Breast epithelium (tissue), 4 donors: ENCODE measurements at places on chromosomes 5 and 9. TPM values are rescaled to one million over a fixed set of nuclear protein-coding genes. Genes with fewer than 3 reads are reported as not detected.

DNA sequence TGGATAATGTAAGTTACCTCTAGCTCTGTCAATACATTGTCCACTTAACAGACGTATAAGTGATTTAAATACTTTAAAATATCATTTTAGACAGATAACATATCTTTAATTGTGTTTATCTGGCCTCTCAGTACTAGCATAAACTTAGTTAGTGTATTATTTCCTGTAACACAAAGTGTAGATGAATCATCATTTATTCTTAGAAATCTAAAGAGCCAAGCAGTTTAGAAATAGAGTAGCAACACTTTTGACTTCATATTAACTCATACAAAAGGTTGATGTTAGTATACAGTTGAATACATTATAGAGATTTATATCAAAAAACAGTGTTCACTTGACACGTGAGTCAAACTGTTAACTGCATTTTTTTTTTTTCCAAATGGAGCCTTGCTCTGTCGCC lies 18.0 kb downstream of the NCBP1 start:
- no peak for DNase-seq

The FOXD4L3 gene
- not detected for total RNA-seq

DNA sequence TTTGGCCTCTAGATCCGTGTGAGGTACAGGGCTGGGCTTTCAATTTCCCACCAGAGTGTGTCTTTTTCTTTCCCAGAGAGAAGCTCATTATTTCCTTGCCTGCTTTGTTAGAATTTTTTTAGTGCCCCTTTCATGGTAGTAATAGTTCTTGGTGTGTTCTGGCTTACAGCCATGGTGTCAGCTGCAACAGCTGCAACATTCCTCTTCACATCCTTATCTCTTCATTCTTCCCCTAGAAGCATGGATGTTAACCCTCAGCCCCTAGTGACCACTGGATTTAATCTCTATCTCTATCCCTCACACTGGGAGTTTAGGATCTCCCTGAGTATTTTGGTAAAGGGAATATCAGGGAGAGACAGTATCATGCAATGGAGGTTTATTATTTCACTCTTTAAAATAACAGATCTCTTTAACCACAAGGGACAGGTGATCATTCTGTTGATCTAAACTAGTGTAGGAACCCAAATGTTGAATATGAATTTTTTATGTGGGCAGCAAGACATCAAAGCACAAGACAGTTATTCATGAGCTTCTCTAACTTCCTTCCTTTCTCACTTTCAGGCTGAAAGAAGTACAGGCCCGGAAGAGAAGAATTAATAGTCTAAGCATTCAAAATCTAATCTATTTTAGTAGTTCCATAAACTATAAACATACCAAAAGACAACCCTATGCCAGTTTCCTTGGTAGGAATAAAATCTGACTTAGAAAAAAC lies 160.2 kb downstream of the FAM170A start:
- no peak for DNase-seq

The NUTM2G gene
- total RNA-seq, result not detected

DNA sequence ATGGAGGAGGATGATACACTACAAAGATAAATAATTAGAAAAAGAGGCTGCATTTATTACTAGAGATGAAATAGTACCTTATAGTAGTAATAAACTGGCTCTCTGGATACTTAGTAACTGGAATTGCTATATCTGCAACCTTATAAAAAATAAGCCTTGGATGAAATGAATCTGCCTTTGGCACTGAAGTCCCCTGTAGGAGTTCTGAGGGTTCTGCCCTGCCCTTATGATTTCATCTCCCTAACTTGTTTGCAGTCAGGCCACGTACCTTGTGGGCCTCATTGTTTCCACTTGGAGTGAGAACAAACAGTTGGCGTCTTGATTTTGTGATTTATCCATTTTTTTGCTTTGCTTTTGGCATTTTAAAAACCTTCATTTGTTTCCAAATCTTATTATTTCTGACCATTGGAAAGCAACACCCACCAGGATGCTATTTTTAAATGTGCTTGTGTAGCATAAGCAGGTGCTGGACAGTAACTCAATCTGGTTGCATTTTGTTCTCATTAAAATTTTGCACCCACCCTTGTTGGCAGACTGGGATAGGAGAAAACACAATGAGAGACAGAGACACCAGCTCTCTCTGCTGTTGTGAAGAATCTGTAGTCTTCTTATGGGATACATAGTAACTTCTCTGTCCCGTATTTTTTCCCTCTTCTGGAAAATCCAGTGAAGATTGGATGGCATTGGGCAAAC lies 518.9 kb upstream of the SGCD start:
- no peak for DNase-seq

DNA sequence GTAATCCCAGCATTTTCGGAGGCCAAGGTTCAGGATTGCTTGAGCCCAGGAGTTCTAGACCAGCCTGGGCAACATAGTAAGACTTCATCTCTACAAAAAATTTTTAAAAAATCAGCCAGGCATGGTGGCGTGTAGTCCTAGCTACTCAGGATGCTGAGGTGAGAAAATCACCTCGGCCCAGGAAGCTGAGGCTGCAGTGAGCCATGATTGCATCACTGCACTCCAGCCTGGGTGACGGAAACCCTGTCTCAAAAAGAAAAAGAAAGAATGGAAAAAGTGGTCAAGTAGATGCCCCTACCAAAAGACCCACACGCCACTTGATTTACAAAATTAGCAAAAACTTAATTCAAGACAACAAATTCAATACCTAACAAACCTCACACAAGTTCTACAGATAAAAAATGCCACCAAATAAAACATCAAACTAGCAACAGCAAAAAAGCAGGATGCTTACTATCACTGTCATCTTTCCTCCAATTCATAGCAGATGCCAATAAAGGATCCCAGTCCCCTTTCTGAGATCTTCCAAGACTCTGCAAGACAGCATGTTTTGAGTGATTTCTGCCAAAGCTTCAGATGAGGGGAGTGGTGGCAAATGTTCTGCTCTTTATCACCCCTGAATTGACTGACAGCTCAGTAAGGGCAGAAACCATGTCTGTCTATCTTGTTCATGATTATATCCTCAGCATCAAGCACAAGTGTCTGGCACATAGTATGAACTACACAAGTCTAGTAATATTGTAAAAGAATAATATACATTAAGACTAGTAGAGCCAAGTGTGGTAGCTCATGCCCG lies 34.2 kb upstream of the TESK1 start:
- DNase-seq, result no peak

DNA sequence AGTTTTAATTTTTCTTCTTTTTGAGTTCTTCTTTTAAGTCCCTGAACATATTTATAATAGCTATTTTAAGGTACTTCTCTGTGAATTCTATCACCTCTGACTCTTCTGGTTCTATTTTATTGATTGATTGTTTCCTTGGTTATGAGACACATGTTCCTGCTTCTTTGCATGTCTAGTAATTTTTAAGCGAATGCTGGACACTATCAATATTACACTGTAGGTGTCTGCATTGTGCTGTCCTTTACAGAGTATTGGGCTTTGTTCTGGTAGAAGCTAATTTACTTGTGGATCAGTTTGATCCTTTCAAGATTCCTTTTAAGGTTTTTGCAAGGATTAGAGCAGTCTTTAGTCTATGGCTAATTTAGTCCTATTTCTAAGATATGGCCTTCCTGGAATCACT lies 195.7 kb downstream of the GAPVD1 start:
- no peak for DNase-seq

DNA sequence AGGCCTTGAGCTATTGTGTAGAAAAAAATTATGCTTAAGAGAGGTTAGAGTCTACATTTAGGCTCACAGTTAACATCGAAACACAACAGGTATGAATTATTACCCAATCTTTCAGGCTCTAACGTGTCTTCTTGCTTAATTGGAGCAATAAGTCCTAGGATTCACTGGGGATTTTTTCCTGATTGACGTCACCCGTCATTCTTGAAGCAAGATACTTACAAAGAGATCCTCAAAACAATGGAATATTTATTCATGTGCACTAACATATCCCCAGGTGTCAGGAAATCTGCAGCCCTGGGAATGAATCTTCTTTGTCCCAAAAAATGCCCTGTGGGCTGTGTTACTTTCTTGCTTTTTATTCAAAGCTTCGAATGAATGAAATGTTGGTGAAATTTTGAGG lies 413.5 kb downstream of the NFIB start:
- DNase-seq, result no peak

DNA sequence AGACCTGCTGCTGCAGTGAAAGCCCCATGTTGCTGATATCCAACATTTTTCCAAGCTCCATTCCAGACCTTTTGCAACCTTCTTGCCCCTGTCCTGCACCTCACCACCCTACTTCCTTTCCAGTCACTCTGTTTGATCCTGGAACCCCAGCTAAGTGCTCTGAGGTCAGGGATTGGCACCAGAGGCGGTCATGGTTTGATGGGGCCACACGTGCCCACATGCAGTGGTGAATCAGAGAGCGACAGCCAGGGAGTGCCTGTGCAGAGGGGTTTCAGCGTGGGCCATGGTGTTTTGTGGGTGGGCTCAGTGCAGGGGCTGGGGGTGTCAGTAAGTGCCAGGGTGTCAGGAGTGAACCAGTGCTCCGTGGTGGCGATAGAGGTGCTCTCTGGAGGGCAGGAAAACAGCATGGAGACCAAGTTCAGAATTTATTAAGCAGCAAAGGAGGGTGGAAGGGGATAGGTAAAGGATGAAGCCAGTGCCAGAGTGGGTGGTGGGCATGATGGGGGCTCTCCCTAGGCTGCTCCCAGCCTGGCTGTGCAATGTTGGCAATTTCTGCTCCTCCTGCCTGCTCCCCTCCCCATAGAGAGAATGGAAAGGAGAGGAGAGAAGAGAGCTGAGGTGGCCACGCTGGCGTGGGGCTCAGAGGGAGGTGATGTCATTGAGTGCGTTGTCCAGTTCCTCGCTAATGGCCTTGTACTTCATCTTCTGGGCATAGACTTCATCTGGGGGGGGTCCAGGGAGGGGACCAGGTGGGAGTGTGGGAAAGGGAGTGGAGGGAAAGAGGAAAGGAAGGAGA lies 7.0 kb downstream of the TPM2 start:
- no peak for DNase-seq

DNA sequence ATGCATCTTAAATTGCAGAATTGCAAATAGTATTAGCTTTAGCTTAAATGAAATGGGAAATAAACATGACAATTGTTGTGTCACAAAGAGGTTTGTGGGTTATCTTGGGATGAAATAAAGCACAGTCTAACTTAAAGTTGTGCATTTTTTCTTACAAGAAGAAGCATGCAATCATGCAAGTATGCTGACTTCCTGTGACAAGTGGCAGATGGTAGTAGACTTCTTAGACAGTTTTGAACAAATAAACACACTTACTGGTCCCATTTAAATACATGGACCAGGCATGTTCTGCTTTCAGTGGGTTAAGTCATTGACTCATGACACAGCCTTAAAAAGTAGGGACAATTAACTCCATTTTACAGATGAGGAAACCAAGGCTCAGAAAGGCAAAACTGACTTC lies 15.9 kb upstream of the C5orf63 start:
- no peak for DNase-seq

- DNase-seq, result no peak
These were observed 153.6 kb downstream of the NR3C1 start for GRCh38 chr5:143249851-143250250.

GRCh38 chr5:10731913-10732312 lies 29.1 kb downstream of the DAP start:
- no peak for DNase-seq

GRCh38 chr5:180133551-180133950 lies 62.0 kb upstream of the RNF130 start:
- no peak for DNase-seq

The RNF44 gene
- 6.9 TPM for total RNA-seq

- no peak for DNase-seq
These were observed 226.6 kb downstream of the MEF2C start for GRCh38 chr5:88656221-88656950.

DNA sequence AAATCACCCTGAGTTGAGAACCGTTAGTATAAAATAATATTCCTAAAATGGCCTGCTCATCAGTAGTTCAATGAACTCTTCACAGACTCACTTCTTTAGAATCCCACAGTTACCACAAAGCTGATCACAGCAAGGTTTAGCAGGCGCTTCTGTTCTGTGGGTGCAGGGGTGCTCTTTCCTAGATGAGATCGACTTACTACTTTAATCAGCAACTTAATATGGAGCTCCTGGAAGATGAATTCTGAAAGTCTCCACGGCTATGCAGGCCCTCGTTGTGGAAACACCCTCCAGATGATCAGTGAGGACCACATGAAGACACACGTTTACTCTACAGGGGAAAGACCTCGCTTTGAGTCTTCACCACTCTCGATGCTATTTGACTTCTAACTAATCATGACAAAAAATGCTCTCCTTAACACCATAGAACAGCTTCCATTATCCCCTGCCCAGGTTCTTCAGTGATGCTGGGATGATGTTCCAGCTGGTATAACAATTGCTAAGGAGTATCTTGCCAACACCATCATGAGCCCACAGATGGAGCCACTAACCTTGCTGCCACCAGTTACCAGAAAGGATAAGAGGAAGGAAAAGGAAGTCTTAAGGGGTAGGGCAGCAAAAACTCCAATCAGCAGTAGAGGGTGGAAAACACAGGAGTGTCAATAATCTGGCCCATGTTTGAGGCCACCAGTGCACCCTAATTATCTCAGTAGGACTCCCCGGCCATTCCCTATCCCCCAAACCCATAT lies 17.9 kb upstream of the GPX8 start:
- no peak for DNase-seq

GRCh38 chr9:16321461-16322119 lies 548.9 kb downstream of the BNC2 start:
- DNase-seq, result no peak

- no peak for DNase-seq
These were observed 49.1 kb upstream of the GADD45G start for GRCh38 chr9:89555451-89556375.

DNA sequence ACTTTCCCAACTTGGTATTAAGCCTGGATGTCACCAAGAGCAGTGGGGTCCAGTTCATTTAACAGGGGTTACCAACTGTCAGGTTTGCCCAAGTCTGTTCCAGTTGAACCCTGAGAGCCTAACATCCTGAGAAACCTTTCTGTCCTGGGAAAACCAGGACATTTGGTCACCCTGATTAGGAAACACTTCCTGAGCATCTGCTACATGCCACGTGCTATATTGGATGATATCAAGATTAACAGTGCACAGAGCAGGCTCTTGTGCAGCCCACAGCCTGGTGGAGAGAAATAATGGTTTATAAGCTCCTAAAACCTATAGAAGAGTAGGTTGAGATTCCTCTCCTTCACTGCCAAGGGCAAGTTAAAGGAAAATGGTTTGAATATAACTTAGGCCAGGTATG lies 102.9 kb upstream of the RAD23B start:
- DNase-seq, result no peak

GRCh38 chr9:74303945-74304344 lies 193.2 kb upstream of the RORB start:
- no peak for DNase-seq

The TCERG1 gene
- total RNA-seq, result 119 TPM

The SEMA4D gene
- 9.9 TPM for total RNA-seq

The PRDM9 gene
- not detected for total RNA-seq

- no peak for DNase-seq
These were observed 371.8 kb upstream of the RFX3 start for GRCh38 chr9:3897631-3898030.

- DNase-seq, result no peak
These were observed at the start of gene KCNT1 for GRCh38 chr9:135701959-135702721. Gene KCNT1 (plus strand): TSS chr9:135702185. CDS start chr9:135702259, 74 bp downstream.

GRCh38 chr5:169606279-169606678 lies 22.7 kb downstream of the SPDL1 start:
- no peak for DNase-seq

- no peak for DNase-seq
These were observed 41.5 kb downstream of the PLPP7 start for GRCh38 chr9:131330814-131331600.

GRCh38 chr5:168064933-168065622 lies 226.4 kb upstream of the WWC1 start:
- no peak for DNase-seq

GRCh38 chr9:112699230-112699629 lies 18.7 kb downstream of the INIP start:
- no peak for DNase-seq

- DNase-seq, result no peak
These were observed 1738.8 kb downstream of the EFNA5 start for GRCh38 chr5:105931881-105932421.

The SLC6A18 gene
- not detected for total RNA-seq
